Osteocyte (in vitro differentiated cells): ENCODE measurements at places on chromosomes 2 and 18.
A peak's percentile ranks its signal among the peaks of the same experiment; 100 is the strongest.

DNA sequence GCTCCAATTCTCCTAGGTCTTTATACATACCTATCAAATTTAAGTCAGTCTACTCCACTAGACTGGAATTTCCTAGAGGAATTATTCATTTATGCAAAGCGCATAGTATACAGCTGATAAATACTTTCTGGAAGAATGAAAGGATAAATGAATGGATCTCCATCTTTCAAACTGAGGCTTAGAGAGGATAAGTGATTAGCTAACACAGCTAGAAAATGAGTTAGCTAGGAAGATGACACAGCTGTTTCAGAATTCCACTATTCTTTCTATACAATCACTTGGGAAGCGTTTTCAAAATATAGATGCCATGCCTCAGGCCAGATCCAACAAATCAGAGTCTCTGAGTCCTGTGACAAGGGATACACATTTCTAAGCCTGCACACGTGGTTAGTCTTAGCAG, 1146.6 kb upstream of the ZEB2 start:
- no peaks in the 10 kb centered on the region for H3K4me1 ChIP-seq
- H3K27me3 ChIP-seq = no peaks in the 10 kb centered on the region
- H3K27ac ChIP-seq = no peak overlapping the region
- no peak overlapping the region for H3K4me3 ChIP-seq

- no peak for DNase-seq
- H3K27me3 ChIP-seq = no peaks in the 10 kb centered on the region
- no peaks in the 10 kb centered on the region for H3K36me3 ChIP-seq
- peak overlapping the region; percentile 44 for H3K27ac ChIP-seq
- peaks cover 17% of the 10 kb centered on the region for H3K4me1 ChIP-seq
- no peak overlapping the region for H3K4me3 ChIP-seq
Observed at GRCh38 chr2:223626716-223627115, 24.6 kb upstream of the SCG2 start.

DNA sequence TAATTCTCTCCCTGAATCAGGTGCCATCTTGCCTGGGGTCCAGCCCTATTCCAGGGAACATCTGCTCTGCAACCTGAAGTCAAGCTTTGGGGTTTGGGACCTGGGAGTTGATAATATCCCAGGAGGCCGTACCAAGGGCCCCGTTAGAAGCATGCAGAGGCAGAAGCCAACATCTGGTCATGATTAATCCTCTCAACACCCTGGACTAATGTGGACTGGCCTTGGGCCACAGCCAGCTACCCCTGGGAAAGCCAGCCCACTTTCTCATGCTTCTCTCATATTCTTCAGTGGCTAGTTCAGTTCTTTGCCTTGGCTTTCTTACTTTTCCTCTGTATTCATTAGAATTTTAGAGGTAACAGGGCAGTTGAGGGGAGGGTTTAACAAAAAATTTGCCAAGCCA, 515.6 kb upstream of the NRP2 start:
- no peak for DNase-seq
- H3K4me1 ChIP-seq = peaks cover 12% of the 10 kb centered on the region
- H3K4me3 ChIP-seq = no peak overlapping the region
- peaks cover 7% of the 10 kb centered on the region for H3K36me3 ChIP-seq

DNA sequence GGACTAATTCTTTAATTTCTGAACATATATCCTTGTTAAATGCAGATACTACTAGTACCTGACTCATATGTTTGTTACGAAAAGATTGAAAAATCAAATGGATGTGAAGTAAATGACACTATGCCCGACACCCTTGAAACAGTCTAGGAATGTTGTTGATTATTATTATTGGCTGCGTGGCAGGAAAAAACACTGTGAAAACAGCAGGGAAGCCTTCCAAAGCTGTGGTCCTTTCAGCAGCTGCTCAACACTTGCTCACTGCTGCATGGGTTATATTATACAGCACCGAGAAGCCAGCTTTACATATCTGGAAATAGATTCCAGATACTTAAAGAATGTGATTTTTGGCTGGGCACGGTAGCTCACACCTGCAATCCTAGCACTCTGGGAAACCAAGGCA, 26.5 kb downstream of the CRYGD start:
- no peak for DNase-seq
- H3K4me3 ChIP-seq = no peak overlapping the region
- no peaks in the 10 kb centered on the region for H3K36me3 ChIP-seq
- H3K27ac ChIP-seq = no peak overlapping the region

GRCh38 chr2:126893153-126893552, 5.5 kb upstream of the TEX51 start:
- H3K27me3 ChIP-seq = peaks cover 2% of the 10 kb centered on the region
- no peak overlapping the region for H3K4me3 ChIP-seq
- no peaks in the 10 kb centered on the region for H3K36me3 ChIP-seq
- H3K4me1 ChIP-seq = no peaks in the 10 kb centered on the region

- peak overlapping the region; percentile 95 for H3K4me3 ChIP-seq
- no peak for DNase-seq
- peaks cover 19% of the 10 kb centered on the region for H3K36me3 ChIP-seq
- no peaks in the 10 kb centered on the region for H3K27me3 ChIP-seq
Observed at GRCh38 chr2:121735518-121736074, 1.1 kb downstream of the NIFK start.
